ENCODE measurements at places on chromosomes 3 and 15. TPM values are rescaled to one million over a fixed set of nuclear protein-coding genes. Genes with fewer than 3 reads are reported as not detected.
A peak's percentile ranks its signal among the peaks of the same experiment; 100 is the strongest.

GRCh38 chr3:36060950-36061349 lies 319.4 kb upstream of the STAC start:
- no peak for DNase-seq

WWTR1 gene
- total RNA-seq, result 0.55 TPM

DNA sequence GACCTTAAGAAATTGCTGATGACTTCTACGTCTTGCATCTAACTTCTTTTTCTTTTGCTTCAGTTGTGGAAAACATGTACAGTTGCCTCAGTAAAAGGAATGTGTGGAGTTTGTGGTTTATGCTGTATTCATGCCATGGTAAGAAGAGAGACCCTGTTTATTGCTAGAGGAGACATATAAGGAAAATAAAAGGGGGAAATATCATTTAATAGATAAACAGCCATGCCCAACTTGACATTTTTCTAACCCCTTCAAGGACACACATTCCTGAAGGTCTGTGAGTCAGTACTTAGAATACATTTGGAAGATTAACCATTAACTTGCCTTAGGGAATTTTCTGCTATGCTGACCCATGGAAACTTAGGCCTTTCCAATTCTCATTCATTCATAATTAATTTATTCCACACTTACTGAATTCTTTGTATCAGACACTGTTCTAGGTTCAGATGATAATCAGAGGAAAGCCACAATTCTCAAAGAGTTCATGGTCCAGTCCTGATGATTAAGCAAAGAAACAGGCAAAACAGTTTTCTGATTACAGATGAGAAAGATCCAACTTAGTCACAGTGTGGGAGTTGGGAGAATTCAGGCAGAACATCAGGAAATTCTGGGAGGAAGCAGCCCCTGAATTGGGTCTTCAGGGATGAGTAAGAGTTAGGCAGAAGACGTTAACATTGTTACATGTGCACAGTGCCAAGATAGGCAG lies 329.8 kb upstream of the RASGRP1 start:
- DNase-seq, result no peak

DNA sequence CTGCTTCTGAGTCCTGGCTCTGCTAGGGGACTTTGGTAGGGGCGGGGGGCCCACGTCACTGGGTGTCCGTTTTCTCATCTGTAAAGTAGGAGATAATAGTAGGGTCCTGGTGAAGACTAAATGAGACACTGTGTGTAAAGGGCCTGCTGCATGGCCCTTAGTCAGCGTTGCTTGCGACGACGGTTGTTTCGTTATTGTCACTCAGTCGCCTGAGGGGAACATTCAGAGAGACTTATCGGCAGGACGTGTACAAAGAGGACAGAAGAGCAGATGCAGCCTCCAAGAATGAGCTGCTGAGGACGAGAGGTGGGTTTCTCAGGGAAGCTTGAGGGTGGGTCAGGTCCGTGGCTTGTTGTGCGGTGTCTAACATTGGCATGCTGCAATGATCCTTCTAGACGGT lies 52.9 kb upstream of the MEX3B start:
- no peak for DNase-seq

GRCh38 chr3:76410762-76411281 lies 625.5 kb upstream of the ZNF717 start:
- DNase-seq, result no peak

DNA sequence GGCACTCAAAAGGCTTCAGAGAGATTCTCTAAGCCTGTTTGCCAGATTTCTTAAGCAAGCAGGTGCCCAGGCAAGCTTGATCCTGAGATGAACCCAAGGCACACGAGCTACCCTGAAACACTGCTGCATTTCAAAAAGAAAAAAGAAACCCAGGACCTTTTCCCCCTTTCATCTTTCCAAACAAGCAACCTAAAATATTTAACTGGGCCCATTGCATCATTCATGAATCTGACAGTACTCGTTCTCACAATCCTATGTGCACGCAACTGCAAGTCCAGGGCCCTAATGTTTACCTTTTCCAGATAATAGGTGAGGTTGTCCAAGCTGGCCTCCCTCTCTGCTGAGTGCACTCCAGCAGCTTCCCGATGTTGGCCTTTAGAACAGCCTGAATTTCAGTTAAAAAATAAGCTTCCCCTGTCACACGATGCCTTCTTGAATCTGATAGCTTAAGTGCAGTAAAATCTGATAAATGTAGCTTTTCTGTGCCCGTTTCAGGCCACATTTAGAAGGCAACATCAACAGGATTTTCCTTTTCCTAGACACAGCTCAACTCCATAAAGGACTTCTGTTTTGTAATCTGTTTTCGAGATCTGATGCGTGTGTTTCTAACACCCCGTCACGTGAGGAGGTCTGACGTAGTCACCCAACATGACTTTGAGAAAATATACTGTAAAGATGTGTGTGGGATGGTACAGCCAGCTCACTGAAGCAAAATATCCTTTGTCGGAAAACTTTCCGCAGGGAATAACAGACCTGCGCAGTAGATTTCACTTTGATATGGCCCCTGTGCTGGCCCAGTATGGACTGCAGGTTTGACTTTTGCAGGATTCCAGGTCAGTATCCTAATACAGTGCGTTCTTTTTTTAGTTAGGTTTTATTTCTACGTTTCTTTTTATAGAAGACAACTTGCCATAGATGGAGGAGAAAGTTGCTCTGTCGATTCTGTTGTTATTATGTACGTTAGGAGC lies 55.1 kb upstream of the RASA2 start:
- DNase-seq, result no peak

IL12A gene
- total RNA-seq, result 1.5 TPM

GRCh38 chr3:59878038-59878427 lies 828.2 kb upstream of the CFAP20DC start:
- no peak for DNase-seq

DNA sequence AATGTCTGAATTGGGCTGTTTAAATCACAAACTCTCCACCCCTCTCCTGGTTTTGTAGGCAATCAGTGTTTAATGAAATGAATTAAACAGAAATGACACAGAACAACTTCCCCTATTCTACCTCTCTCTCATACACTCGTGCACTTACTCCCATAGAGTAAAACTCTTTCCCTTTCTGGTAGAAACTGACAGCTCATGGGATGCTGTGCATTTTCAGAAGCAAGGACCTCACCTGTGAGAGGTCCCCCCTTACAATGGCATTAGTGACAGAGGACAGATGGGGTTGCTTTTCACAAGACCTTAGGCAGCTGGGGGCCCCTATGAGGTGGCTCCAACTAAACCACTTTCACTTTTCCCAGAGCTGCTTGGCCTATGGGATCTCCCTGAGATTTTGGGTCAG lies 31.9 kb downstream of the PARP16 start:
- DNase-seq, result no peak

ZNF80 gene
- total RNA-seq, result 0.40 TPM

DNA sequence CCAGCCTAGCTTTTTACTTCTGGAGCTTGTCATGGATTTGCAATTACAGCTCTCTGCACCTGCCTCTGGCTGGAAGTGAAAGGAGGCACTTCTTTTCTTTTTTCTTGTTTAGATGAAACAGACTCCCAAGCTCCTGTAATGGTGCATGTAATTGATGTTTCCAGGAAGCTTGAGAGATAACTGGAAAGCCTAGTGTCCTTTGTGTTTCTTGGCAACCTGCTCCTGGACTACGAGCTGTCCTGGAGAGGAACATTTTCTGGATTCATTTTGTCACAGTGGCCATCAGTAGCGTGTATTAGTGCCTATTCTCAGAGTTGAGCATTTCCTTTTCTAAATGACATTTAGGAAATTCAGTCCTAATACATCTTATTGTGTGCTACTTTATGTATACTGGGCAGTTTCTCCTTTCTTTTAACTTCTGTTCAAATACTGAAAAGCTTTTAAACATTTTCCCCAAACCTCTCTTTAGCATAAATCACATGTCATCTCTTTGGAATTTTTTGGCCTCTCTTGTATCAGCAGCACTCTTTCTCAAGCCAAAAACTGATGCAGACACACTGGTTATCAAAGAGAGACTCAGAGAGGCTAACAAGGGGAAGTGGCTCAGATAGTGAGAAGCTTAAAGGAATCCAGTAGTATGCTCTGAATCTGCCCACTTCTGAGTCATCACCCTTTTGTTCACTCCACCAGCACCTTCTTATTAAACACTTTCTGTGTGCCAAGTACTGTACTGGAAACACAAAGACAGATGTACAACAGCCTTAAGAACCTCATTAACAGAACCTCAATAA lies 62.6 kb upstream of the SLC2A2 start:
- no peak for DNase-seq

DNA sequence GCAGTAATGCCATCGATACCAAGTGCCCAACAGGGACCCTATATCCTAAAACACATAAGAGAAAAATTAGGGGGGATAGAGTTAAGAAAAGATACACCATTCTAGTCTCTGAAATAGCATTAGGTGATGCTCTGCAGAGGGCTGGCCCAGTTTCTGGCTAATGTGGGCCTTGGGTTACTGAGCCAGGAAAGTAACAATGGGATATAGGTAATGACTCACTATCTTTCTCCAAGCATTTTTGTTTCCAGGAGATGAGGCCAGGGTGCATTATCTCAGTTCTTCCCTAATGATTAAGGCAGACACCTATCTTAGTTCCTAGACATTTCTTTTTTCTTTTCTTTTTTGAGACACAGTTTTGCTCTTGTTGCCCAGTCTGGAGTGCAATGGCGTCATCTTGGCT lies 50.0 kb downstream of the PRKAR2A start:
- no peak for DNase-seq

DNA sequence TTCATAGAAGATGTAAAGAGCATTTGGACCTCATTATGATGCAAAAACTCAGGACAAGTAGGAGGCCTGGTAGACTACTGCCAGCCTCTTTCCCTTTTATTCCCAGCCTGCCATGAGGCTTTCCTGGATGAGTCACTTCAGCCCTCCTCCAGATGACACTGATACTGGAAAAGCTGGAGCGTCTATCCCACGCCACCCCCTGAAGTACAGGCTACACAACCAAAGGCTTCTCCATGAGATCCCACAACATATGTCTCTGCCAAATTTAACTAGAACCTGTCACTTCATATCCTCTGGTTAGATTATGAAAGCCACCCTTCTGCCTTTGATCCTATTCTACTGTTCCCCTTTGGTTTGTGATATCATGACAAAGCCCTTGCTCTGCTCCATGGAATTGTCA lies 56.1 kb upstream of the CPNE4 start:
- DNase-seq, result no peak

FAM219B gene
- 74.3 TPM for total RNA-seq

C3orf80 gene
- not detected for total RNA-seq

DNA sequence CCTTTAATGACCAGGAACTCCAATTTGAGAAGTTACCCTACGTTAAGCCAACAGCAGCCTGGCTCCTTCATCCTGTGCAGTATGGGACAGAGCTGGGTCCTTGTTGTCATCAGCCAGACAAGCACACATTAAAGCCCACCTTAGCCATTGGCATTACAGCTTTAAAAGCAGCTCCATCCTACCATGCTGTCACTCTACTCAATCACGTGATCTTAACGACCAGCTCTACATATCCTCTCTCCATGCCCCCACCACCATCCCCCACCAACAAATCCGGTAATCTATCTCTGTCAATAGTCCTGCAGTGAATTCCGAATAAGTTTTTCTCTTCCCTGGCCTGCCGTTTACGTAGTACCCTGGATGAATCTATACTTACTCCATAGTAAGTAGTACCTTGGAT lies 82.9 kb upstream of the DGKG start:
- DNase-seq, result no peak

DNA sequence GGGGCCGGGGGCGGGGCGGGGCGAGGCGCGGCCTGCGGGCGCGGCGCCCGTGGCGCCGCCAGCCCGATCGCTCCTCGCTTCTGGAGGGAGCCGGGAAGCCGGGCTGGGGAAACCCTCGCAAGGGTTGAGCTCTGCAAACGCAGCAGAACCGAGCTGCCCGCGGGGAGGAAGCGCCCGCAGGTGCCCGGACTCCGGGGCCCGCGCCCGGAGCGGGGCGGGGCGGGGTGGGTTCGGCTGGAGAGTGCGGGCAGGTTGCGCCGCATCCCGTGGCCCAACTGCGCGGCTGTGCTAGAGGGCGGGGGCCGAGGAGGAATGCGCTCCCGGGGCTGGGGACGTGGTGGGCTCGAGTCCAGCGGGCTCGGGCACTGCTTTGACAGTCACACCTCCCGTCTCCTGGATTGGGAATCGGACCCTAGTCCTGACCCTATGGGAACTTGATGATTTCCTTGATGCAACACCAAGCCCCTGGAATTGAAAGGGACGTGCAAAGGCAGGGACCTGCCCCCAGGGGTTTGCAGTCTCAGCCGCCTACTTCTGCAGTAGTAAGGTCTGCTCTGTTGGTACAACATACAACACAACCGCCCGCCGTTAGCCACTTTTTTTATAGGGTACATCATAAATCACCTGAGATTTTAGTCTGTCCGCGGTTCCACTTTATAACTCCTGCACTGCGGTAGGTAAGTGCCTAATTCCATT lies 34.3 kb downstream of the ZBTB38 start:
- peak; percentile 61 for DNase-seq

- DNase-seq, result no peak
Observed at GRCh38 chr3:193819117-193820010, 226.4 kb downstream of the OPA1 start.

DNA sequence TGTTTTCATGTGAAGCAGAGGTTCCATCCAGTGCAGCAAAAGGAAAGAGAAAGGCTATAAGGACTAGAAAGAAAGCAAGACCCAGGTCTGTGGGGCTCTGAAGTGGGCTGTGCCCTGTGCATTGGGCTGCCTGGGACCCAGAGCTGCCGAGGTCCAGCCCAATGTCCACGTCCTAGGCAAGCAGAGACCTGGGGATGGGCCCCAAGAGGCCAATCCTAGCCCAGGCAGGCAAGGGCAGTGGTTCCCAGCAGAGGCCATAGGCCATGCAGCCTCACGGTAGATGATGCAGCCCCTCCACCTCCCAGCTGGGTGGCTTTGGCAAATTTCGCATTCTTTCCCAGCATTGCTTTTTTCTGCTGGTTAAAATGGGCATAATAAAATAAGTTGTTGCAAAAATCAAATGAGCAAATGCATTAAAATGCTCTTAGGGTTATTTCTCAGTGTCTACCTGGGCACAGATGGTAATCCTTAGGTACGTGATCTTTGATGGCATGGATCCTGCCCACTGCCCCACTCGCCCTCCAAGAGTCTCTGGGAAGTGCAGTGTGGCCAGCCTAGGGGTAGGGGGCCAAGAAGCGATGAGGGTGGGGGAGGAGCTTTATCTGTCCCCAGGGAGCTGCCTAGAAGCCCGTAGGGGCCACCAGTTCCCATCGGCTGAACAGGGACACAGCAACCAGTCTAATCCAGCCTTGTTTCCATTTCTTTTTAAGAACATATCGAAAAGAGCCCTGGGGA lies 22.3 kb upstream of the GP9 start:
- DNase-seq, result no peak

ITIH1 gene
- total RNA-seq, result not detected

All from natural killer cell treated with Interleukin-12 subunit alpha and Interleukin-12 subunit beta and Interleukin-15 and Interleukin-18, amount 100 ng/mL, for 72 hours (primary cell).